ENCODE measurements at places on chromosomes 3 and 15.
A peak's percentile ranks its signal among the peaks of the same experiment; 100 is the strongest.

GRCh38 chr3:20066850-20067617, 26.8 kb downstream of the KAT2B start:
- DNase-seq, result peak; percentile 33

GRCh38 chr3:32681811-32682210, 3.2 kb upstream of the CNOT10 start:
- no peak for DNase-seq

- no peak for DNase-seq
These were observed 414.6 kb downstream of the FOXP1 start for GRCh38 chr3:71168880-71169411.

GRCh38 chr3:135268941-135269532, 474.0 kb downstream of the EPHB1 start:
- DNase-seq, result no peak

DNA sequence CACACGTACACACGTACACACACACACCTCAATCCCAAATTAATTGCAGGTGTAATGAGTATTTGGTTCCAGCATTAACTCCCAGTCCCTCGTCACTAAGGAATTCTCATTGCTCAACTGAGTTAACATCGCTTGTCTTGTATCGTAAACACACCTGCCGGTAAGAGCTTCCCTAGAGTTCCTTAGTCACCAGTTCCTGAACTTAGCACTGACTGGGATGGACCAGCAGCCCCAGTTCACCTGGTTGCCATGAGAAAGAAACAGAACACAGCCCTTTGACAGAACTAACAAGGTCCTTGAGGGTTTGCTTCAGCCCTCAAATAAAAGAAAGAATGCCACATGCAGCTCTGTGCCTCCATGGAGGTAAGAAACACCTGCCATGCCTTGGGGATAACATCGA, 66.3 kb upstream of the SLCO3A1 start:
- DNase-seq, result no peak
